RPMI8226 (cell line): ENCODE measurements at places on chromosomes 13 and 19.
A peak's percentile ranks its signal among the peaks of the same experiment; 100 is the strongest.

DNA sequence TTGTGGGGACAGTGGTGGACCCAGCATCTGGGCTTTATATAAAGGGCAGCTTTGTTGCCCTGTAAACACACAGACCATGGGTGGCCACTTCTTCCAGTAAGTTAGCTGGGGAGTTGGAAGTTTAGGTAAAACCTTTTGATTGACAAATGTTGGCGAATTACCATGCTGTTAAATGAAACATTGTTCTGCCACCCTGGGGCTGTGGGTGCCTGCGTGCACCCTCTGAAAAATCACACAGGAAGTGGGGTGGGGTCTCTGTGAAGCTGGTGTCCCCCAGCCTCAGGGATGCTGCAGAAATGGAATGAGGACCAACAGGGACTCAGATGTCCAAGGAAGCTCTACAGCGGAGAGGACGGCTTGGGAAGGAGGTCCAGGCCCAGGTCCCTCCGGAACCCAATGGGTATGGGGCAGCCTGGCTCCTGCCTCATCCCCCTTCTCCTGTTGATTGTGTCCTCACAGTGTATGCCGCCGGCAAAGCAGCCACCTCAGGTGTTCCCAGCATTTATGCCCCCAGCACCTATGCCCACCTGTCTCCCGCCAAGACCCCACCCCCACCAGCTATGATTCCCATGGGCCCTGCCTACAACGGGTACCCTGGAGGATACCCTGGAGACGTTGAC is 2.8 kb upstream of the USF2 start:
- DNase-seq = no peak

DNA sequence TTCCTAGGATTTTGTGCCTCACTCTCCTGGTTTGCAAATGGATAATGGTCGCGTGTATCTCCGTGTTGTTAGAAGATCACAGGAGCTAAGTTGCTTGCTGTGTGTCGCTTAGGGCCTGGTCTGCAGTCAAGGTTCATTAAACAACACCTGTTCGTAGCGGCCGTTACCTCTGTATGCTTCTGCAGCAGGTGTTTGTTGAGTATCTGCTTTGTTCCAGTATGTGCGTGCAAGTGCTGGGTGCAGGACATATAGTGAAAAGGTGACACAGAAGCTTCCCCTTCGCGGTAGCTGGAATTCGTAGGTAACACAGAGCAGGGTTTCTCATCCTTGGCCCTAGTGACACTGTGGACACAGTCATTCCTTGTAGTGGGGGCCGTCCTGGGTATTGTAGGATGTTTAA is 5.4 kb downstream of the MED25 start:
- DNase-seq = no peak

- no peak for DNase-seq
Observed at GRCh38 chr19:38183251-38183897, 40.6 kb downstream of the DPF1 start.

- no peak for DNase-seq
Observed at GRCh38 chr13:39665763-39666162, 10.3 kb downstream of the COG6 start.

DNA sequence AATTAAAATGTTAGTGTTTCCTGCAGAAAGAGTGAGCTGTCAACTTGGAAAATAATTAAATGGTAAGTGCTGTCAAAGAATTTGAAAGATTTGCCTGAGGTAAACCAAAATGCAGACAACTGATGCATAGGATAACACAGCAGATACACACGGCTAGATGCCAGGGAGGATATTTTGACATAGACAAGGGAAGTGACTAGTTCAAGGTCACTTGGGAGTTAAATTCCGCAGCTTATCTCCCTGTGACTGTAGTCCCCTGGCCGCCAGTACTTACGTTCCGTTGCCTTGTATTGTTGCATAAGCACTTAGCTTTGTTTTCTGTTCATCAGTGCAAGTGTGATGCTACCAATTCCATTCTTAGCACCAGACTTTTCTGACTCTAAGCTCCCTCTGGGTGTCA is 247.3 kb upstream of the MAB21L1 start:
- DNase-seq = no peak

GRCh38 chr19:11699931-11700794 is 38.6 kb downstream of the ZNF823 start:
- DNase-seq = peak; percentile 63

DNA sequence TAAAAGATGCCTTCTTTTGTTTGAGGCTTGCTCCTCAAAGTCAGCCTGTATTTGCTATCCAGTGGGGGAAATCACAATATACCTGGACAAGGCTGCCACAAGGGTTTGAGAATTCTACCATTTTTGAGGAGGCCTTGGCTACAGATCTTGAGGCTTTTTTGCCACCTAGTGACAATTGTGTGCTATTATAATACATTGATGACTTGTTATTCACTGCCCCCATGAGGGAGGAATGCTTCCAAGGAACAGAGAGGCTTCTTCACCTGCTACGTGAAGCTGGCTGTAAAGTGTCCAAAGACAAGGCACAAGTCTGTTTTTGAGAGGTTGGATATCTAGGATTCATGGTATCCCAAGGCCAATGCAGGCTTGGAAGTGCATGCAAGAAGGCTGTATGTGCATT is 72.5 kb downstream of the ZNF708 start:
- DNase-seq = peak; percentile 37

DNA sequence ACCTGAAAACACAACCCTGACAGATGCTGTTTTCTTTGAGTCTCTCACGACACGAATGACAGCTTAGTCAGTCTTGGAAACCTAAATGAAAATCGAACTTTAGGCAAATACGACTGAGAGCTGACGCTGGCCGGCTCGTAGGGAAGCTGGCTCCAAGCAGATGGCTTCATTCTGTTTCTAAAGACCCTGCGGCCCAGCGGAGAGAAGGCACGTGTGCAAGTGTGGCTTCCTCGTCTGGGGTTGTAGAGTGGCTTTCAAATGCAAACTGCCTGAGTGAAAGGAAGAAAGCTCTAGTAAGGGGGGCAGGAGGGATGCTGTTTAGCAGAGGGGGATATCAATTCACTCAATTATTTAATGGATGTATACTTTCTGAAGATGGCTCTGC is 26.1 kb upstream of the TIMM44 start:
- DNase-seq = no peak

DNA sequence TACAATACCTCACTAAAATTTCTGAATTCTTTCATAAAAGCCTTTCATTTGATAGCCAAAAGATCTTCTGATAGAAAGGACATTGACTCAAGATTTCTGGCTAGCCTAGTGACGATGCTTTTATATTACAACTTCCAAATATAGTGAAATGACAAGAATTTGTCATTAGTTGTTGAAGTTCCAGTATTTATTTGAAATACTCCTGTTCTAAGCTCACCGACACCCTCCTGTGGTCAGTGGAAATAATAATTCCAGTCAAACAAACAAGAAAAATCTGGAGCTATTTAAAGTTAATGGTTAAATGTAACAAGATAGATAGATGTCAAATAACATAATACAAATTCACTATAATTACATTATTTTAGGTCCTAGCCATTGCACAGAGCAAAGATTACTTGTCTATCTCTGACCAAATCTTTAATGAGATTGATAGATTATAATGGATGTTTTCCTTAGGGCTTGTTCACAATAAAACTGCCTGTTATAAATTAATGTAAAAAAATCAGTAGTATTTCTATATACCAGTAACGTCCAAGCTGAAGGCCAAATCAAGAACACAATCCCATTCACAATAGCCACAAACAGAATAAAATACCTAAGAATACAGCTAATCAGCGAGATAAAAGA is 195.5 kb downstream of the RGCC start:
- peak; percentile 18 for DNase-seq

GRCh38 chr13:59356607-59357006 is 807.1 kb downstream of the DIAPH3 start:
- DNase-seq = peak; percentile 25

DNA sequence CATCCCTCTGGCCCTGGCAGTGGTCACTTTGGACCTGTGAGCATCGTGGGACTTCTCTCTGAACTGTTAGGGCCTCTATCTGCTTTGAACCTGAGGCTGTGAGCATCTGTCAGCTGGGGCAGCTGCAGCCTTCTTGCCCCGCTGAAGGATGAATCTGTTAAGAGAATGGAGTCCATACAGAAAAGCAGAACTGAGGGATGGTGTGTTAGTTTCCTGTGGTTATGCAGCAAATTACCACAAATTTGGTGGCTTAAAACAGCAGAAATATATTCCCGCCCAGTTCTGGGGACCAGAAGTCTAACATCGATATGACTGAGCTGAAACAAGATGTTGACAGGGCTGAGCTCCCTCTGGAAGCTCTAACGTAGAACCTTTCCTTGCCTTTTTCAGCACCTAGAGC is 1.6 kb upstream of the ZNF497 start:
- DNase-seq = no peak

DNA sequence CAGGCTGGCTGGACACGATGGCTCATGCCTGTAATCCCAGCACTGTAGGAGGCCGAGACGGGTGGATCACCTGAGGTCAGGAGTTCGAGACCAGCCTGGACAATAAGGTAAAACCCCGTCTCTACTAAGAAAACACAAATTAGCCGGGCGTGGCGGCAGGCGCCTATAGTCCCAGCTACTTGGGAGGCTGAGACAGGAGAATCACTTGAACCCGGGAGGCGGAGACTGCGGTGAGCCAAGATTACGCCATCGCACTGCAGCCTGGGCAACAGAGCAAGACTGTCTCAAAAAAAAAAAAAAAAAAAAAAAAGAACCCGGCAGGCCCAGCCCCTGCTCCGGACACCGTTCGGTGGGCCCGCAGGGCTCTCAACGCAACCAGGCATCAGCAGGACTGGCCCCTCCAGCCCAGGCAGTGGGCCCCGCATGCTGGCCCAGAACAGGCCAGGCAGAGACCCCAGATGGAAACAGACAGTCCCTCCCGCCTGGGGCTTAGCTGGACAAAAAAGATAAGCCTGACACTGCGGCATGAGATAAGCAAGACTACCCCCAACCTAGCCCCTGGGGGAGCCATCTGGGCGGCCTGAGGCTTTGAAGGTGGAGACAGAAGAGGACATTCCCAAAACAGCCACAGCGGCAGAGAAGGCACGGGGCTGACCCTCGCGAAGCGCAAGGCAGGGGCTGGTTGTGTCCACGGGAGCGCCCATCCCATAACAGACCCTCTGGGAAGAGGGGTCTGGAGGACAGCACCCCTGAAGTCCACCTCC is 11.6 kb downstream of the REXO1 start:
- no peak for DNase-seq

DNA sequence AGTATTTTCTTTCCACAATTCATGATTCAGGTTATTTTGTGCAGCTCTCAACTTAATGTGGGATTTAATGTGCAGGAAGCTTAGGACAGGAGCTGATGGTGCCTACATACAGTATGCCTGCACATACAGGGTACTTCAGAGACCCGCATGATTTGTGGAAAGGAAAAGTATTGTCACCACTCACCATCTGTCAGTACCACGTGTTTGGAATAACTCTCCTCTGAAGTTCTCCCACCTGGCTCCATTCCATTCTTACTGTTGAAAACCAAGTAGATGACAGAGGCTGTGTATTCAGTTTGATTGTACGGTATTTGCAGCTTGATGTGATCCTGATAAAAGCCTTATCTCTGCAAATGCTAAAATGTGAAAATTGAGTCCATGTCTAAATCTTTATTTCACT is 85.7 kb downstream of the ZAR1L start:
- DNase-seq = no peak

DNA sequence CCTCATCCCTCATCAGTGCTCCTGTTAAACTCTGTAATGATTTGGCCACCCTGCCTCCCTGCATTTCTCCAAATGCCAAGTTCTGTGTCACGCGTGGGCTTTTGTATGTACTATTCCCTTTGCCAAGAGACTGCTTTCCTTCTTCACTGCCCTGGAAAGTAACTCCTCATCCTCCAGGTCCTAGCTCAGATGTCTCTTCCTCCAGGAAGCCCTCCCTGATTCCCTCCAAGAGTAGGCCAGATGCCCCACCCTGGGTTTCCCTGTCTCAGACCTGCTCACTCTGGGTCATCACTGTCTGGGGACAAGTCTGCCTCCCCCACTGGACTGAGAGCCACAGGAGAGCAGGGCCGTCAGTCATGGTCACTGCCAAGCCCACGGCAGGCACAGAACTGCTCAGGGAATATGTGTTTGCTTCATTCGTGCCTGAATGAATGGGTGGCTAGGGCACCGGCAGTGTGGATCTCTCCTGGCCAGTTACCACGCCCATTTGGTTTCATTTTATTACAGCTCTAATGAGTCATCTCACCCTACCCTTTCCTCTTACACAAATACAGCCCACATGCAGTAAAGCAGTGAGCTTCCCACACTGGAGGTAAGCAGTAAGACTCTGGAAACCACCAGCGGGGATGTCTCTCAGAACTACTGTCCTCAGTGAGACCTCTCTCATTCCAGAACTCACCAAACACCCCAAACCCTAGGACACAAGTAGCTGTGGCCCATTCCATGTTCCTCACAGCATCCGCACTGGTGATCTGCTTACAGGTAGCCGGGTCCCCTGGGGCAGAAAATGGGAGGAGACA is 12.1 kb upstream of the GPR4 start:
- no peak for DNase-seq

- DNase-seq = no peak
Observed at GRCh38 chr19:4375164-4376027, 25.0 kb downstream of the SH3GL1 start.

- DNase-seq = no peak
Observed at GRCh38 chr19:7856109-7856591, 18.0 kb downstream of the PRR36 start.

DNA sequence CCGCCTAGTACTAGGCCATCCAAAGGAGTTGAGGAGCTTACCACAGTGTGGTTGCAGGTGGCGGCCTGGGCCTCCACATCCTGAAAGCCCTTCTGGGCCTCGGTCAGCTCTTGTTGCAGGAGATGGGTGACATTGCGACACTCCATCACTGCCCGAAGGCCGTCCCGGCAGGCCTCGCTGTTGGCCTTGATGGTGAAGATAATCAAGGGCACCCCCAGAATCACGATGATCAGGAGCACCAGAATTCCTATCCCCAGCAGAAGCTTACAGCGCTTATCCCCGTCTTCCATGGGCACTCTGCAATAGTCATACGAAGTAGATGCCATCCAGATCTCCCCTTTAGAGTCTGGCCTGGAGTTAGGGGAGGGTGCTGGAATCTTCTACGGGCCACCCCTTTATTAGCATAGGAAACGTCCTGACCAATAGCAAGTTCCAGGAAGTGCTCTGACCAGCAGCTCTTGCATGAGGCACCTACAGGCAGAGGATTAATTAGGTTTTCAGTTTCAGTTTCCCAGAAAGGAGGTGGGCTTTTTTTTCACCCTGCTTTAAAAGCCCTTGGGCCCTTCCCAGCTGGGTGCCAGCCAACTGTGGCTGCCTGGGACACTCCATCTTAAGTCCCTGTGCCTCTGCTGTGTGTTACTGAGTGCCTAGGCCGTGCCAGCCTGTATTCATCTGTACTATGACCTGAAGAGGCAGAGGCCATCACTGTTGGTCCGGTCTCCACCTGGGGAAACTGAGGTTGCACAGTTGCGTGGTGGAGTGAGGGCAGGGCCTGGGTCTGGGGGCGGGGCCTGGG is at the start of gene BST2:
TSS of gene BST2 (minus strand) at position 381 of the 796 bp plus-strand sequence. CDS start at position 326, 55 bp downstream.
- peak; percentile 93 for DNase-seq

- DNase-seq = peak; percentile 70
Observed at GRCh38 chr19:38684078-38684861, 36.8 kb downstream of the ACTN4 start.
